ENCODE measurements at places on chromosomes 5 and 9.

DNA sequence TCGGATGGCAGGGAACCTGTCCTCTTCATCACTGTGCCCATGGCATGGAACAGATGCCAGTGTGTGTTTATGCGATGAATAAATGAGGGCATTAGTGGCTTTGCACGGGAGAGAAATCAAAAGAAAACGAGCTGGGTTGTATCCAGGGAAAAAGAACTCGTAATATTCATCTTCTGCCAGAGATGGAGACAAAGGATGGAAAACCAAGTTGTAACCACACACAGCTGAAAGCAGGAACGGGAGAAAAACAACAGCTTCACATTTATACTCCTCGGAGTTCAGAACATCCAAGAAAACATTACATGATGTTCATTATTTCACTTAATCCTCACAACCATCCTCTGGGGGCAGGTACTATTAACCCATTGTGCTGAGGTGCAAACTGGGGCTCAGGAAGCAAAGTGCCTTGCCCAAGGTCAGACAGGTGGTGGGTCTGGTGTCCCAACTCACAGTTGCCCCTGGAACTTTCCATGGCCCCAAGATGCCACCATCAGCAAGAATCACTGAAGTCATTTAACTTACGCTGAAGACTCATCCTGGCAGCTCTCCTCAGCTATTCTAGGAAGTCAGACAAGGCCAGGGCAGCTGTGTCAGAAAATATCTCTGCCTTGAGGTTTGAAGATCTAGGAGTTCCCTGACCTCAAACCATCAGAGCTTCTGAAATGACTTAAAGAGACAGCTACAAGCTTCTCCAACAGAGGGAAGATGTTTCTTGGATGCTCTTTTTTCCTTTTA lies 250.4 kb downstream of the NSG2 start:
- DNase-seq: no peak

GRCh38 chr5:142785206-142785605 lies 15.0 kb downstream of the ARHGAP26 start:
- no peak for DNase-seq

DNA sequence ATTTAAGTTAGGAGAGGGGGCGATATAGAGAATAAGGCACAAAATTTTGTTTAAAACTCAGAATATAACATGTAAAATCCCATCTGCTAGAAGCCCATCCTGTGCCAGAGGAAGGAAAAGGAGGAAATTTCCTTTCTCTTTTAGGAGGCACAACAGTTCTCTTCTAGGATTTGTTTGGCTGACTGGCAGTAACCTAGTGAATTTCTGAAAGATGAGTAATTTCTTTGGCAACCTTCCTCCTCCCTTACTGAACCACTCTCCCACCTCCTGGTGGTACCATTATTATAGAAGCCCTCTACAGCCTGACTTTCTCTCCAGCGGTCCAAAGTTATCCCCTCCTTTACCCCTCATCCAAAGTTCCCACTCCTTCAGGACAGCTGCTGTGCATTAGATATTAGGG lies 18.3 kb downstream of the MOCS2 start:
- DNase-seq: no peak

DNA sequence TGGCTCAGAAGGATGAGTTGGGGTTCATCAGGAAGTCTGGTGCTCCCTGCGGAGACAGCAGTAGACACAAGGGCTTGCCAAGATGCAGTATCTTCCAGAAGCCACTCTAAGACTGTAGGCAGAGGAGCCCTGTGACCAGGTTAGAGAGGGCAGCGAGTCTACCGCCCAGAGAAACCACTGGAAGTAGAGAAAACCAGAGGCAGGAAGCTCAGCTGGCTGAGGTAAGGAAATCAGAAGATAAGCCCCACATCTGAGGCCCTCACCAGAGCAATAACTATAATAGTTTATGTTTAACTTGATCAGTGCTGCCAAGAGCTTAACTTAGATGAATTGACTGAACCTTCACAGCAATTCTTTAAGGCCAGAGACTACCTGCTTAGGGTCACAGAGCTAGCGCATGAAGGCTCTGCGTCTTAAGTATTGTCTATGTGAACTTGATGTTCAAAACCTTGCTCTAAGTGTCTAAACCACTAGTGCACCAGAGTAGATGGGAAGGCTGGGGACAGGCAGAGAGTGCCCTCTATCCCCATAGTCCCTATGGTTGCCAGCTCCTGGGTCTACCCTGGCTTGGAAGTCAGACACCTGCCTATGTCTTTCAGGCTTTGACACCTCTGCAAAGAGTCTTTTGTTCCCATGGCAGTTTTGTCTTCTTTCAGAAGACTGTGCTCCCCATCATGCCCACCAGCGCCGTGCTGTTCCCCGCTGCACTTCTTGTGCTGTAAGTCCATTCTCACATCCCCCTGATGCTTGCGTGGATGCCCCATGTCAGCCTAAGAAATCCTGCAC lies 228.2 kb upstream of the KLF4 start:
- no peak for DNase-seq

DNA sequence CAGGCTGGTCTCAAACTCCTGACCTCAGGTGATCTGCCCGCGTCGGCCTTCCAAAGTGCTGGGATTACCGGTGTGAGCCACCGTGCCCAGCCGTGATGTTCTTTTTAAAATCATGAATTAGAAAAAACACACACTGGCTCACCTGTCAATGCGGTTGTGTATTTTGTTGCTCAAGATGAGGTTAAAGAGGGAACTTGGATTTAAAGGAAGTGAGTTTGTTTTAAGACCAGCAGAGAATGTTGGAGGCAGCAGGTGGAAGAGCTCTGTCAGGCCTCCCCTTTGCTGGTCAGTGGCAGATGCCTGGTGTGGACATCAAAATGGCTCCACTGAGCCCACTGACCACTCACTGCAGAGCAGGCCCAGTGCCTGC lies 38.9 kb downstream of the WNK2 start:
- no peak for DNase-seq

- no peak for DNase-seq
Observed at GRCh38 chr5:158162479-158163034, 303.6 kb upstream of the CLINT1 start.

DNA sequence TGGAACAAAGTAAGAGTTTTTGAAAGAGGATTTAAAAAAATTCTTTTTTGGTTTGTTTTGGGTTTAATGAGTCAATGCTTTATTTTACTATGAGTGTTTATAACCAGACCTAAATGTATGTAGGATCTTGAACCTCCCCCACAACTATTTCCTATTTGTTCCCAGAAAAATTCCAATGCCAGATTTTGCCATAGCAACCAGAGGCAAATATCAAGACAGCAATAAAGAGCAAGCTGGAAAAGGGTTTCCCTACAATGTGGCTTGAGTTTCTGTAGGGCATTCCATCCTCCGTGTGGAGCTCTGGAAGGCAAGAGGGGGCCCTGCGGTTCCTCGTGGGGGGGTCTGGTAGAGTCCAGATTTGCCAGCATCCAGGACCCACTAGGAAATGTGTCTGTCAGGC lies 27.8 kb upstream of the GDNF start:
- no peak for DNase-seq

GRCh38 chr9:81680006-81680405 lies 9.3 kb downstream of the TLE1 start:
- DNase-seq: no peak

DNA sequence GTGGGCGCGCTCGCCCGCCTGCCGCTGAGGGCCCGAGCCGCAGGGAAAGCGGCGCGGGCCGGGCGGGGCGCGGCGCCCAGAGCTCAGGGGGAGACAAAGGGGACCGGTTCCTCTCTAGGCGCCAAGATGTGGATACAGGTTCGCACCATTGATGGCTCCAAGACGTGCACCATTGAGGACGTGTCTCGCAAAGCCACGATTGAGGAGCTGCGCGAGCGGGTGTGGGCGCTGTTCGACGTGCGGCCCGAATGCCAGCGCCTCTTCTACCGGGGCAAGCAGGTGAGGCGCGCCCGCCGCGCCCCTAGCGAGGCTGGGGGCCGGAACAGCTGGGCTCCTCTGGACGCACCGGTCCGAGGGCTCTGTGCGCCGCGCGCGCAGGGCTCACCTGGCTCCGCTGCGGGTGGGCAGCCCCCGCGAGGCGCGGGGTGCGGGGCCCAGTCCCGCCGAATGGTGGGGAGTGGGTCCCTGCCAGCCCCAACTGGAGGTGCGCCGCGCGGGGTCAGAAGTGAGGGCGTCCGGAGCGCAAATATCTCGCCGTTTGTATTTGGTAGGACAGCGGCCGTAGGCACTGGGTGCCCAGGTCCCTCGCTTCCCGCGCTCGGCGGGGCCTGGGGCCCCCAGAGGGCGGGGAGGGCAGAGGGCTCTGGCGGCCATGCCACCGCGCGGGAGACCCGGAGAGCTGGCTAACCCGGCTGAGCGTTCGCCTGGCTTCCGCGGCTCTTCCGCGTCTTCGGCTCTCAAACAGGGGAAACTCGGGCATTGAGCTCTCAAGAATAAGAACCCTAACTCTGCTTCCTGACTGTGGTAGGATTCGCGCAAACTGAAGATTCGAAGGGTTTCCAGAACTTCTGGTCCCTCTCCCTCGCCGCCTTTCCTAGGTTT lies 607 bp downstream of the UHRF2 start:
- DNase-seq: no peak

DNA sequence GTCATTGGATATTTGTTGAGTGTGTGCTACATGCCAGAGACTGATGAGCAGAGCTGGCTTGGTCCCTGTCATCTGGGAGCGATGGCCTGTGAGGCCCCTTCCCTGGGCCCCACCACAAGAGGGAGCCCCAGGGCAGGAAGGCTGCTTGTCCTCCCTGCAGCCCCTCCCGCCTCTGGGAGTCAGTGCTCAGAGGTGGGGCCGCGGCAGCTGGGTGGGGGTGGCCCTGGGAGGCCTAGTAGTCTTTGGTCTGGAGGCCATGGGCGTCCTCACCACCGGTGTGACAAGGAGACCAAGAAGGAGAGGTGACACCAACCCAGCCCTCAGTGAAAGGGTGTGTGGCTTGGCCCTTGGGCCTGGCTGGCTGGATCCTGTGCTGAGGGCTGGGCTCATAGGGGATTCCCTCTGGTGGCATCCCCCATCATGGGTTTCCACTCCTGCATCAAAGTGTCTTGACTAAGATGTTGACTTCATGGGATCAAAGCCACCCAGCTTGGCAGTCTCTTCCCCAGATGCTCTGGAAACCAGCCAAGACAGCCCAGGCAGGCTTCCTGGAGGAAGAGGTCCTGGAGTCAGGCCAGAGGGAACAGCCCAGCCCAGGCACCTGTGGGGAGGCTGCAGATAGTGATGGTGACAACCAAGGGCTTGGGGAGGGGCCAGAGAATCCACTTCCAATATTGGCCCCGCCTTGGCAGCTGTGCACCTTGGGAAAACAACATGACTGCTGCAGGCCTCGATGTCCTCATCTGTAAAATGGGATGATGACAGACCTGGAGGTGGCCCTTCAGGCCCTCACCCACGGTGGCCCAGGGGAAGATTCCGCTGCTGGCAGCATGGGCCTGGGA lies 166.7 kb downstream of the GAPVD1 start:
- DNase-seq: peak; percentile 22

- DNase-seq: no peak
Observed at GRCh38 chr5:101561018-101561417, 657.9 kb upstream of the ST8SIA4 start.

GRCh38 chr9:98002808-98003207 lies 19.7 kb downstream of the ANP32B start:
- DNase-seq: no peak

GRCh38 chr9:132141948-132142594 lies 19.8 kb upstream of the NTNG2 start:
- DNase-seq: no peak

GRCh38 chr5:75368391-75368790 lies 31.4 kb downstream of the HMGCR start:
- DNase-seq: no peak

GRCh38 chr5:98770209-98770910 lies 3.1 kb upstream of the RGMB start:
- no peak for DNase-seq

DNA sequence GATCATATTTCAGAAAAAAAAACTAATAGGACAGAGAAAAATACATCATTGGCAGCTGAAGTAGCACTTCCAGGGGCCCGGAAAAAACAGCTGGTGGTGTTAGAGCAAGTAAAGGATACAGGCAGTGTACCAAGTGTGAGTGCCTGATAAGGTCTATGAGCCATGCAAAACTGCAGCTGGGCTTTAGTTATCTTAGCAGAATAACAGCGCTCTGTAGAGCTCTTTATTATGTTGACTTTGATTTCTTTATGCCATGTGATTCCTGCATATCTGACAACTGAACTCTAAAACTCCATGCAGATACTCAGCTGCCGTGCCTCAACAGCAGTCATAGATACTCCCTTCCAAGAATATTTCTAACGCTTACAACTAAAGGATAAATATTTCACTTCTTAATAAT lies 119.5 kb downstream of the CAAP1 start:
- DNase-seq: no peak

DNA sequence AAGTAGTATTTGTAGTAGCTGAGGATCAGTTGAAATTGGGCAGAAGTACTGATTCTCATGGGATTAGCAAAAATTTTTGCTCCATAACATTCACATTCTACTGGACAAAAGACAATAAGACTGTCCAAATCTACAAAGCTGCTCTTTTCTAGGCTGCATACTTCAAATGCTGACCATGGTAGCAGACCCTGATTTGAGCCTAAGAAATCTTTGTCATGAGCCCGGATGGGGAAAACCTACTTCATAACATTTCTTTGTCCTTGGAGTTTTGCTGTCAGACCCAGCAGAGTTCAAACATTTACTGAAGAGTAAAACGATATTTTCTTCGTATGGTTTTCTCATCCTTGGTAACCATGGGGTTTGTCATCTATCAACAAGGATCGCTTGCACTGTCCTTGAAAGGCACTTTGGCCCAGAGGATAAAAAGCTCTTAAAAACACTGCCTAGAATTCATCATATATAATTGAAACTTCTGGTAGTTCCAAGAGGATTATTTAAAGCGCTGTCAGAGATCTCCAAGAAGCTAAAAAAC lies 216.9 kb downstream of the CAVIN4 start:
- no peak for DNase-seq

- DNase-seq: no peak
Observed at GRCh38 chr5:178231539-178232123, 971 bp downstream of the PHYKPL start.

GRCh38 chr5:4579679-4580078 lies 560.5 kb upstream of the ADAMTS16 start:
- DNase-seq: no peak

GRCh38 chr5:72433522-72433921 lies 73.7 kb downstream of the ZNF366 start:
- no peak for DNase-seq

DNA sequence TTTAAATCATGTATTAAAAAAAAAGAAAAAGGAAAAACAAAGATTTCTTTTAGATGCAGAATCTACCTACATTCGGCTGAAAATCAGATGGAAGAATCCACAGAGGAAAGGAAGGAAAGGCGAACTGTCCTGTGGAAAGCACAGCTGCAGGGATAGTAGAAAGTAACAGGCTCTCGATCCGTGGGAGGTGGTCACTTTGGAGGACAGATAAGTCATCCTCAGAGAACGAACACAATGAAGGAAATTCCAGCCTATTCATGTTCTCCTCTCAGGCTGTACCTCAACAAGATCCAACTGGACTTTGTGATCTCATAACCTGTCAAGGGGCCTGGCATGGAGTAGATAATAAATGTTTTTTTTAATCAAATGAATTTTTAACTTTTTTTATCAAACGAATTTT lies 72.8 kb downstream of the NR6A1 start:
- DNase-seq: no peak

DNA sequence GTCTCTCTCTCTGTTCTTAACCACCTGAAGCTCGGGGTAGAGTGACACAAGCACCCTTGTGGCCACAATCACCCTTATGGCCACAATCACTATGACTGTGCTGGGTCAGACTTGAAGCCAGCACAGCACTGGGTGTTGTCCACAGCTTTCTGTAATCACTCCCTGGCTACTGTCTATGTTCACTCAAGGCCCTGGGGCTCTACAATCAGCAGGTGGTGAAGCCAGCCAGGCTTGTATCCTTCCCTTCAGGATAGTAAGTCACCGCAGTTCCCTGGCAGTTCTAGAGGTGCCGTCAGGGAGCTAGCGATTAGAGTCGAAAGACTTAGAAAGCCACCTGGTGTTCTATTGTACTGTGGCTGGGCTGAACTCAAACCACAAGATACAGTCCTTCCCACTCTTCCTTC lies 44.2 kb downstream of the GDA start:
- no peak for DNase-seq

All from stimulated activated CD4-positive, alpha-beta T cell treated with anti-CD3 and anti-CD28 coated beads, Interleukin-12 subunit alpha, Interleukin-12 subunit beta, amount 100 ng/mL, for 48 hours (primary cell).